ENCODE measurements at places on chromosomes 1 and 21.

GRCh38 chr1:228180959-228181644 is 15.5 kb downstream of the IBA57 start:
- DNase-seq, result peak; percentile 57

GRCh38 chr1:64867266-64867665 is 99.1 kb downstream of the JAK1 start:
- no peak for DNase-seq

GRCh38 chr1:78663923-78664322 is 14.3 kb downstream of the IFI44 start:
- DNase-seq, result no peak

GRCh38 chr21:41196993-41197392 is 29.0 kb downstream of the BACE2 start:
- DNase-seq, result no peak

GRCh38 chr21:46001821-46002681 is 20.5 kb downstream of the COL6A1 start:
- DNase-seq, result no peak

- no peak for DNase-seq
Observed at GRCh38 chr1:242089911-242090310, 91.0 kb upstream of the MAP1LC3C start.
